ENCODE measurements at places on chromosomes 5 and 9. TPM values are rescaled to one million over a fixed set of nuclear protein-coding genes. Genes with fewer than 3 reads are reported as not detected.
A peak's percentile ranks its signal among the peaks of the same experiment; 100 is the strongest.

Gene OSMR
- not detected for total RNA-seq

Gene CLIC3
- 0.61 TPM for total RNA-seq

Gene IRGM
- 0.88 TPM for total RNA-seq

Gene ROR2
- total RNA-seq, result 0.05 TPM

Gene SOX30
- total RNA-seq, result 0.65 TPM

Gene ABITRAM
- total RNA-seq, result 11.2 TPM

Gene RNF183
- 0.36 TPM for total RNA-seq

DNA sequence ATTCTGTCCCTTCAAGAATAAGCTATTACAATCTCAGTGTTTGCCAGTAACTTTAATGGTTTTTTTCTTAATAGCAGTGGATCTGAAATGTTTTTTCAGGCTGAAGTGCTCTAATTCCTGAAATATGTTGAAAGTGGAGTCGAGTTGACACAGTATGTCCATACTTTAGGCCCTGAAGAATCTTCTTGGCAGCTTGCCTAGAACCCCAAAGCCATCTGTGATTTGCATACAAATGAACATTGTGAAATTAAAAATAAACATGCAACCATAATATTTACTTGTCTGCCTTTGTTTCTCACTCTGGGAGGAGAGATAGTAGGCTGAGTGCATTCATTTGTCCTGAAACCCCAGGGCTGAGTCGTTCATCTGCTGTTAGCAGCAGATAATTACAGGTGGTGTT, 152.7 kb downstream of the ADCY2 start:
- no peaks in the 10 kb centered on the region for H3K27me3 ChIP-seq
- no peak overlapping the region for H3K27ac ChIP-seq
- no peak for DNase-seq
- no peaks in the 10 kb centered on the region for H3K4me1 ChIP-seq
- no peak overlapping the region for H3K4me3 ChIP-seq

- H3K4me1 ChIP-seq, result peaks cover 17% of the 10 kb centered on the region
- H3K27ac ChIP-seq, result no peak overlapping the region
- peaks cover 10% of the 10 kb centered on the region for H3K27me3 ChIP-seq
- no peak for DNase-seq
These were observed 15.3 kb upstream of the SYNPO start for GRCh38 chr5:150625164-150625535.

DNA sequence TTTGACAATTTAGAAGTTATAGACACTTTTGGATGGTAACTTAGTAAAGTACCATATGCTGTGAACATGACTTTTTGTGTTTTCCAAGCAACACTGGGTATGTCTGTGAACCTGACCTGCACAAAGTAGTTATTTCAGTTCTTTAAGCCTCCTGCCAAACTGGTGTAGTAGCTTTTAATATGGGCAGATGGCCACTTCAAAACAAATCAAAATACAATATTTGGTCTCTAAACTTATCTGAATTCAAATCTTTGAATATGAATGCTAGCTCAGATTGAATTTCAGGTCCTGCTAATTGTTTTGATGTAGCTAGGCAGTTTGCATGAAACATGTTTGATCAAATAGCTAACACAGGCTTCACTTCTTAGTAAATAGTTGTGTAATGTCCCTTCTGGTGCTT, 1176.7 kb upstream of the CDH9 start:
- H3K27me3 ChIP-seq, result no peaks in the 10 kb centered on the region
- H3K4me3 ChIP-seq, result no peak overlapping the region
- H3K4me1 ChIP-seq, result no peaks in the 10 kb centered on the region
- DNase-seq, result no peak
- no peak overlapping the region for H3K27ac ChIP-seq

DNA sequence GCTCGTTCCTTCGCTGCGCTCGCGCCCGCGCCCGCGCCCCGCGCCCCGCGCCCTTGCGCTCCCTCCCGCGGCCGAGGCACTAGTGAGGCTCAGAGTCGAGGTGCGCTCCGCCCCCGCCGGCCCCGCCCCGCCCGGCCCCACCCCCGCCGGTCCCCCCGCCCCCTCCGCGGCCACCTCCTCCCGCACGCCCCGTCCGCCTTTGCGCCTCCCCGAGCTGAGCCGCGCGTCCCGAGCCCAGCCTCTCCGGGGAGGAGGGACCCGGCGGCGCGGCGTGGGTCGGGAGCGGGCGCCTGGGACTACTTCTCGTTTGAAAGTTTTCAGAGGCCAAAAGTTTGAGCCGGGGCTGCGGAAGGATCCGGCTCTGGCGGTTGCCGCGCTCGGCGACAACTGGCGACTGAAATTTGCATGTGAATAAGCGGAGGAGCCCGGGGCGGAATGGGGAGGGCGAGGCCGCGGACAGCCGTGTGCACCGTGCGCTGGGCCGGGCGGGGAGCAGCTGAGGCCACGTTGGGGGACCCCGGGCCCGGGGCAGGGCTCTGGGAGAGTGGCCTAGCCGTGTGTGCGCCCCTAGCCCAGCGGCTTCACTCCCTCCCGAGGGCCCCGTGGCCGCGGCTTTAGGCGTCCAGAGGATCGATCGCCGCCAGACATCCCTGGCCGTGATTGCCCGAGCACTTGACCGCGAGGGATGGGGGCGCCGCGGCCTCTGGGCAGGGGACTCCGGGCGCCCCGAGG, at the start of gene NOTCH1:
Gene NOTCH1, minus strand, starts transcription at position 84 of the 732 bp plus-strand sequence. CDS start 262 bp downstream, outside the sequence.
- H3K4me3 ChIP-seq, result peak within 1 kb of the TSS; percentile 96
- H3K4me1 ChIP-seq, result peaks cover 45% of the 10 kb centered on the region
- DNase-seq, result peak; percentile 93
- H3K27me3 ChIP-seq, result no peaks in the 10 kb centered on the region
- peaks cover 15% of the 10 kb centered on the region for H3K36me3 ChIP-seq
- H3K27ac ChIP-seq, result peak within 1 kb of the TSS; percentile 94

GRCh38 chr5:74200560-74200959, 440.0 kb downstream of the ENC1 start:
- peaks cover 11% of the 10 kb centered on the region for H3K27me3 ChIP-seq
- no peak for DNase-seq
- no peaks in the 10 kb centered on the region for H3K36me3 ChIP-seq
- no peak overlapping the region for H3K27ac ChIP-seq
- peaks cover 13% of the 10 kb centered on the region for H3K4me1 ChIP-seq

DNA sequence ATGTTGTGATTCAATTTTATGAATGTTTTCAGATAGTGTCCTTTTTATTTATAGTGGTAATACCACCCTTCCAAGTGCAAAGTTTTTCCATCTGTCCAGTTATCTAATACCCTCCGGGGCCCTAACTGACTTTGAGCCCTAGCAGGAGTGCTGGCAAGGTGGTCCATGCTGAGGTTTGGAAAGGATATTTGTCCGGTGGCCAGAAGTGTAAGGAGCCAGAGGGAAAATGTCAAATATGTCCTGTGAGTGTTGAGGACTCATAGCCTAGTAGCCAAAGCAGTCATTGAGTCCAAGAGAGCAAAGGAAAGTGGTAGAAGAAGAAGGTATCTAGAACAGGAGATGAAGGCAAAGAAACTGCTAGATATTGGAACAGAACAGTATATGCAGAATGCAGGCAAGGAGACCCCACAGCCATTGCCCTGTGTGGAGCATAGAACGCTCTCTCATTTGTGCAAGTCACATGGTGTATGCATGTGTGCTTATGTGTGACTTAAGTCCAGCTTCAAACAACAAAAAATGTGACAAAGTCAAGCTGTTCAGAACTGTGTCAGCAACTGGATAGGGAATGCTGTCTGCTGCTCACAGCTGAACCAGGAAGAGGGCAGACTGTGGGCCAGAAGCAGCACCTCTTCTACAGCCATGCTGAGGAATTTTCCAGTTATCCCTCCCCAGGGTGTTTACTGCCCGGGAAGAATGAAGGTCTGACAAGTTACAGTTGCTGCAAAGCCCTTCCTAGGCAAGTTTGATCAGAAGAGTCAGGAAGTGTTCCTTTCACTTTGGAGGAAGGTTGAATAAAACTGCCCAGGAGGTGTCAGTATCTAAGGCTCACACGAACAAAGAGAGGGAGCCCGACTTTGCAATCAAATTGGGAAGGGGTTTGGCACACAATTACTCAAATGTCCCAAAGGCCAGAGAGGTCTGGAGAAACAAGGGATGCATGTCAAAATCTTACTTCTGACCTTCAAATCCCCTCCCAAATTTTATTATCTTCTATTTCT, 463.3 kb upstream of the DMAC1 start:
- no peak for DNase-seq
- H3K27ac ChIP-seq, result no peak overlapping the region
- no peaks in the 10 kb centered on the region for H3K27me3 ChIP-seq
- no peaks in the 10 kb centered on the region for H3K36me3 ChIP-seq

GRCh38 chr9:120486835-120487234, 93.1 kb downstream of the CDK5RAP2 start:
- H3K36me3 ChIP-seq, result peaks cover 50% of the 10 kb centered on the region
- no peak overlapping the region for H3K4me3 ChIP-seq

GRCh38 chr9:100670719-100671118, 92.8 kb downstream of the CAVIN4 start:
- DNase-seq, result no peak
- H3K36me3 ChIP-seq, result no peaks in the 10 kb centered on the region
- no peaks in the 10 kb centered on the region for H3K4me1 ChIP-seq
- H3K27ac ChIP-seq, result no peak overlapping the region
- peaks cover 6% of the 10 kb centered on the region for H3K27me3 ChIP-seq

Data from activated CD4-positive, alpha-beta memory T cell treated with anti-CD3 and anti-CD28 coated beads for 36 hours (primary cell).